ENCODE measurements at places on chromosomes 6 and 20.

DNA sequence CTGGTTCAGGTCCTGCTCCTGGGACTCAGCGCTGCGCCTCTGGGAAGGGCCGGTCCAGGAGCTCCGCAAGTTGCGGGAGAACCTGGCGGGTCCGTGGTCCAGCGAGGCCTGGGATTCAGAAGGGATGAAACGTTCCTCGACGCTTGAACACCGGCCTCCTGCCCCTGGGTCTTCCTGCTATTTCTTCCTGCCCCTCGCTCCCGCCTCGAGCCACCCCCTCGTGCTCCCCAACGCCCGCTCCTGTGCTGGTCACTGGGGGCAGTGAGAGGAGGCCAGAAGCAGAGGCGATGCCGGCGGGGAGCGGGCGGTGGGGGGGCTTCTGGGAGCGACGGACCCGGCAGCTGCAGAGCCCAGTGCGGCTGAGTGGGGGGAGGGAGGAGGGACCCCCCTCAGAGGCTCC is 20.8 kb upstream of the KIF25 start:
- DNase-seq = no peak

DNA sequence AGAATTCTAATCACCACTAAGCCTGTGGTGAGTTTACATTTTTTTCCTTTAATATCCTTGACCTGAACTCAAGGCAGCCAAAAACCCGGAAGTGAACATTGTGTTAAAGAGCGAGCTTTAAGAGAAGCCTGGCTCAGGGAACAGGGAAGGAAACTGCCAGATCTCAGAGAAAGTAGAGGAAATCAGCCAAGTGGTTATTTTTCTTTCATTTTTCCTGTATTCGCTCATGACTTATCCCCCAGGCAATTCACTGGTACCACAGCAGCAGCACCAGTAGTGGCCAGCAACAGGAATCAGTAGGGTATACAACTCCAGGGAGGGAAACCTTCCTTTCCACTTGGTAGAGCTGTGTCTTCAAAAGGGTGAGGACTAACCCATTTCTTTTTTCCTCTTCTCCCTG is 89.6 kb upstream of the HMGCLL1 start:
- DNase-seq = no peak

GRCh38 chr20:59017493-59018231 is 1.6 kb upstream of the TUBB1 start:
- no peak for DNase-seq

GRCh38 chr20:38941726-38942389 is 15.6 kb downstream of the FAM83D start:
- DNase-seq = no peak

Data from activated naive CD4-positive, alpha-beta T cell treated with anti-CD3 and anti-CD28 coated beads, Interleukin-2, amount 10 ng/mL, durations not matched to agents 7 days and 5 days (primary cell).